ENCODE measurements at places on chromosomes 12 and 14. TPM values are rescaled to one million over a fixed set of nuclear protein-coding genes. Genes with fewer than 3 reads are reported as not detected.

Gene AQP6
- not detected for total RNA-seq

Gene TRPV4
- total RNA-seq: not detected

Gene MYL6B
- 61.9 TPM for total RNA-seq

Gene SMARCC2
- 140 TPM for total RNA-seq

Gene RASSF8
- total RNA-seq: 1.6 TPM

Gene DCN
- not detected for total RNA-seq

Gene STYK1
- 0.96 TPM for total RNA-seq

Gene NFE2
- not detected for total RNA-seq

Gene KRT5
- total RNA-seq: not detected

Gene NXPH4
- 0.37 TPM for total RNA-seq

Gene ISM2
- total RNA-seq: not detected

Gene DBX2
- not detected for total RNA-seq

Gene A2M
- not detected for total RNA-seq

Gene GPR84
- total RNA-seq: 2.4 TPM

Gene CNTN1
- not detected for total RNA-seq

Gene PTCSC3
- total RNA-seq: not detected

Gene IQSEC3
- total RNA-seq: 0.59 TPM

Gene DHRS2
- total RNA-seq: 2.9 TPM

Gene SERPINA9
- not detected for total RNA-seq

Gene PTPRO
- total RNA-seq: 8.3 TPM

Gene PLEKHD1
- 0.12 TPM for total RNA-seq

Gene SYNDIG1L
- total RNA-seq: not detected

Gene ARMH4
- total RNA-seq: 0.05 TPM

Gene LRIG3
- total RNA-seq: 0.27 TPM

Gene IAPP
- total RNA-seq: not detected

Gene TDRD9
- not detected for total RNA-seq

Gene CRIP1
- total RNA-seq: 220 TPM

Gene DPPA3
- not detected for total RNA-seq

Gene TMEM132C
- total RNA-seq: not detected

Gene TCL1A
- total RNA-seq: not detected

Gene ZNF268
- 19.7 TPM for total RNA-seq

Gene SLC25A21
- not detected for total RNA-seq

Gene SERPINA5
- not detected for total RNA-seq

Gene WDR20
- 39.8 TPM for total RNA-seq

Gene CCND2
- total RNA-seq: 821 TPM

Gene SRRM4
- not detected for total RNA-seq

Gene RHEBL1
- total RNA-seq: 10.4 TPM

Gene CLEC1B
- total RNA-seq: not detected

Gene MED13L
- 85.1 TPM for total RNA-seq

Gene KCNK10
- total RNA-seq: not detected

Gene GUCY2C
- total RNA-seq: not detected

Gene PCNX4
- total RNA-seq: 37.5 TPM

Gene BMP4
- total RNA-seq: not detected

Gene ANG
- total RNA-seq: 1.6 TPM

All from T-helper 1 cell treated with Interleukin-12 subunit alpha and Interleukin-12 subunit beta and Interleukin-4 antibody, amounts not matched to agents 30 ng/mL and 1 ng/mL, for 36 hours (primary cell).